Small intestine (tissue), 16 donors: ENCODE measurements at places on chromosomes 13 and 19. TPM values are rescaled to one million over a fixed set of nuclear protein-coding genes. Genes with fewer than 3 reads are reported as not detected.

USE1 gene
- polyA plus RNA-seq = 31.7 TPM

GRCh38 chr19:28472843-28473242 lies 740.1 kb downstream of the UQCRFS1 start:
- DNase-seq = no peak
- no peaks in the 10 kb centered on the region for H3K36me3 ChIP-seq
- peaks cover 4% of the 10 kb centered on the region for H3K4me1 ChIP-seq
- no peak overlapping the region for H3K27ac ChIP-seq
- H3K4me3 ChIP-seq = no peak overlapping the region

DCLK1 gene
- 0.95 TPM for polyA plus RNA-seq

- H3K36me3 ChIP-seq = peaks cover 17% of the 10 kb centered on the region
- no peaks in the 10 kb centered on the region for H3K27me3 ChIP-seq
- H3K4me1 ChIP-seq = peaks cover 11% of the 10 kb centered on the region
Observed at GRCh38 chr19:18321734-18322102, 1.2 kb downstream of the LSM4 start.

ATP4A gene
- polyA plus RNA-seq = 0.36 TPM

GRCh38 chr19:7478173-7478842 lies 10.5 kb downstream of the PEX11G start:
- H3K4me3 ChIP-seq = no peak overlapping the region
- DNase-seq = no peak
- peaks cover 6% of the 10 kb centered on the region for H3K4me1 ChIP-seq
- no peaks in the 10 kb centered on the region for H3K36me3 ChIP-seq
- H3K27ac ChIP-seq = no peak overlapping the region
- no peaks in the 10 kb centered on the region for H3K27me3 ChIP-seq

PPM1N gene
- polyA plus RNA-seq = 1.8 TPM

DNA sequence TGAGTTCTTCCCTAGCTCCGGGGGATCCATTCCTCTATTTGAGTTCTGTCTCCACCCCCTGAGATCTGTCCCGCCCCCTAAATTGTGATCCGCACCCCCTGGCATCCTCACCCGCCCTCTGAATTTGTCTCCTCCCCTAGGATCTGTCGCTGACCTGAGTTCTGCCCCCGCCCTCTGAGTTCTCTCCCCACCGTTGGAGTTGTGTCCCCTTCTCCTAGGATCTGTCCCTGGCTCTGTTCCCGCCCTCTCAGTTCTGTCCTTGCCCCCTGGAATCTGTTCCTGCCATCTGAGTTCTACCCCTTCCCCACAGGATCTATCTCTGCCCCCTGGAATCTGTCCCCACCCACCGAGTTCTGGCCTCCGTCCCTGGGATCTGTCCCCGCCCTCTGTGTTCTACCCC lies 1.0 kb upstream of the SLC17A7 start:
- H3K4me1 ChIP-seq = no peaks in the 10 kb centered on the region
- H3K27me3 ChIP-seq = peaks cover 3% of the 10 kb centered on the region
- DNase-seq = no peak

NCR1 gene
- polyA plus RNA-seq = not detected

DNA sequence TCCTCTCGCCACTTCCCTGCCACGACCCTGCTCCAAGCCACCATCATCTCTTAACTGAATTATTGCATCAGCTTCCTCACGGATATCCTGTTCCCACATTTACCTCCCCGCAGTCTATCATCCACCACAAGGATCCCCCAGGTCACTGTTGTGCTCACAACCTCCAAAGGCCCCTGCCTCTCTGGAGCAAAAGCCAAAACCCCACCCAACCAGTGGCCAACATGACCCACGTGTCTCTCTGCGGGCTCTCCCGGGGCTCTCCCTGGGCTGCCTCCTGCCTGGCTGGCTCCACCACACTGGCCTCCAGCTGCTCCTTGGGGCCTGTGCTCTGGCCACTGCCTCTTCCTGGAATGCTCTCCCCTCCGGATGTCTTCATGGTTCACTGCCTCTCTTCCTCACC lies 809.3 kb downstream of the UQCRFS1 start:
- H3K4me3 ChIP-seq = no peak overlapping the region
- H3K36me3 ChIP-seq = no peaks in the 10 kb centered on the region
- no peaks in the 10 kb centered on the region for H3K27me3 ChIP-seq
- H3K27ac ChIP-seq = no peak overlapping the region
- no peak for DNase-seq

LGALS7B gene
- 5.4 TPM for polyA plus RNA-seq

DNA sequence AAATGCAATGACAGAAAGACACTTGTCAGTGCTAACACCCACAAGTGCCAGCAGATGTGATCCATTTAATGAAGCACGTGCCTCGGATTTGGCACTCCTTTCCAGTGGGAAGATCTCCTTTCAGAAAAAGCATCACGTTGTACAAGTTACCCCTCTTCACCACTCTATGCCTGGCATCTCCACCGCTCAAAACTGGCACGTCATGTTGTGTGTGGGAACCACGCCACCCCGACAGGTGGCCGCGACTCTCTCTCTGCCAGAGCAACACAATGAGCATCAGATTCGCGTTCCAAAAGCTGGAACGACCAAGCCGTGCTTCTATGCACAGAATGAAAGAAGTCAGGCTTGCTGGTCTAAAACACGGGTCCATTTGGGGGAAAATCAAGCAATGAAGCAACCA lies 24.3 kb downstream of the TMTC4 start:
- no peaks in the 10 kb centered on the region for H3K27me3 ChIP-seq
- DNase-seq = no peak
- H3K36me3 ChIP-seq = peaks cover 7% of the 10 kb centered on the region
- H3K27ac ChIP-seq = no peak overlapping the region
- H3K4me1 ChIP-seq = no peaks in the 10 kb centered on the region

TEX29 gene
- 0.15 TPM for polyA plus RNA-seq

GRCh38 chr19:16088351-16089009 lies 12.2 kb downstream of the TPM4 start:
- H3K4me3 ChIP-seq = no peak overlapping the region
- H3K27me3 ChIP-seq = no peaks in the 10 kb centered on the region
- no peak for DNase-seq
- peaks cover 25% of the 10 kb centered on the region for H3K4me1 ChIP-seq
- peaks cover 21% of the 10 kb centered on the region for H3K36me3 ChIP-seq
- peak overlapping the region; percentile 42 for H3K27ac ChIP-seq

ZGLP1 gene
- 9.5 TPM for polyA plus RNA-seq

B3GNT8 gene
- polyA plus RNA-seq = 70.2 TPM

- no peaks in the 10 kb centered on the region for H3K4me1 ChIP-seq
- H3K4me3 ChIP-seq = no peak overlapping the region
- DNase-seq = no peak
- peaks cover 74% of the 10 kb centered on the region for H3K36me3 ChIP-seq
- no peaks in the 10 kb centered on the region for H3K27me3 ChIP-seq
Observed at GRCh38 chr13:112818698-112819045, 128.8 kb downstream of the ATP11A start.

- H3K27me3 ChIP-seq = no peaks in the 10 kb centered on the region
- no peak for DNase-seq
- H3K4me1 ChIP-seq = no peaks in the 10 kb centered on the region
- no peak overlapping the region for H3K4me3 ChIP-seq
Observed at GRCh38 chr13:30033681-30034457, 183.5 kb upstream of the UBL3 start.

SHISA7 gene
- 0.12 TPM for polyA plus RNA-seq

GRCh38 chr13:49521224-49521623 lies 25.5 kb downstream of the PHF11 start:
- peaks cover 4% of the 10 kb centered on the region for H3K36me3 ChIP-seq
- H3K4me3 ChIP-seq = no peak overlapping the region
- DNase-seq = no peak

GPR18 gene
- polyA plus RNA-seq = not detected

- H3K4me1 ChIP-seq = no peaks in the 10 kb centered on the region
- DNase-seq = peak; percentile 48
- H3K4me3 ChIP-seq = no peak overlapping the region
- no peak overlapping the region for H3K27ac ChIP-seq
- H3K36me3 ChIP-seq = no peaks in the 10 kb centered on the region
- H3K27me3 ChIP-seq = peaks cover 29% of the 10 kb centered on the region
Observed at GRCh38 chr19:4583961-4584669, 24.6 kb upstream of the SEMA6B start.

GRCh38 chr19:28710278-28710677 lies 502.7 kb downstream of the UQCRFS1 start:
- no peaks in the 10 kb centered on the region for H3K27me3 ChIP-seq
- no peaks in the 10 kb centered on the region for H3K36me3 ChIP-seq
- peak; percentile 58 for DNase-seq
- no peak overlapping the region for H3K27ac ChIP-seq
- H3K4me3 ChIP-seq = no peak overlapping the region

DNA sequence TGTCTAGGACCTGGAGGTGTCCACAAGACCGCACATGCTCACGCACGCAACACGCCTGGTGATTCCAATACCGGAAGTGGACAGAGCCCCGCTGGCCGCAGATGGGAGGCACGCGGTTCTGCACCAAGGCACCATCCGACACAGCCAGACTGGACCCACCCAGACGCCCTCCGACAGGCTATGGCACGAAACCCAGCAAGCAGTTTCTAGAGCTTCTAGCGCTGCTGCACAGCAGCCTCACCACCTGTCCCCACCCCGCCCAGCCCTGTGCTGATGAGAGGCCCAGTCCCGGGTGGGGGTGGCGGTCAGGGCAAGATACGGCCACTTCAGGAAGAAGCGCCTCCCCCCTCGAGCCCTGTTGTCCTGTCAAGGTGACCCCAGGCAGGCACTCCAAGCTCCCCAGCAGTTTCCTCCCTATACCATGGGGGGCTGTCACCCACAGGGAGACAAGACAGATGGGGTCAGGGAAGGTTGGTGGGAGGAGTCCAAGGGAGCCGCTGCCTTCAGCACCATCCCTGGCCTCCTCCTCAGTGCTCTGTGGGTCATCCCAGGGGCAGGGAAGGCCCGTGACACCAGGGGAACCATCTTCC lies 11.3 kb downstream of the LSM4 start:
- H3K27ac ChIP-seq = peak overlapping the region; percentile 84
- peaks cover 4% of the 10 kb centered on the region for H3K36me3 ChIP-seq
- DNase-seq = peak; percentile 66
- no peak overlapping the region for H3K4me3 ChIP-seq

FBXO27 gene
- 16.6 TPM for polyA plus RNA-seq

DNA sequence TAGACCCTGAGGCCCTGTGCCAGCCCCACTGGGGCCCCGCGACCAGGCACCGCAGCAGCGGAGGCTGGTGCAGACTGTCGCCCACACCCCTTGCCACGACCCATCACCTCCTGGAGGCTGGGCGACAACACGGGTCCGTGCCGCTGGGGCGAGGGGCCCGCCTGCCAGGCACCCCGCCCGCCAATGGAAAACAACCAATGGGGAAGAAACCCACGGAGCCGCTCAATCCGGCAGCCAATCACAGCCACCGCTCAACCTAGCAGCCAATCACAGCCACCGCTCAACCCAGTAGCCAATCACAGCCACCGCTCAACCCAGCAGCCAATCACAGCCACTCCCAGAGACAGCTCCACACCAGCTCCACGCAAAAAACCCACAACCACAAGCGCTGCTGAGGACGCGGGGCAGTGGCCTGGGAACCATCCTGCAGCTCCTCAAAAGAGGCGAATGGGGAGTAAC lies 29.7 kb downstream of the GPX4 start:
- no peak overlapping the region for H3K4me3 ChIP-seq
- H3K4me1 ChIP-seq = peaks cover 3% of the 10 kb centered on the region
- peak; percentile 60 for DNase-seq
- H3K36me3 ChIP-seq = no peaks in the 10 kb centered on the region
- peak overlapping the region; percentile 99 for H3K27ac ChIP-seq
- no peaks in the 10 kb centered on the region for H3K27me3 ChIP-seq

GRCh38 chr13:34654203-34654602 lies 287.9 kb upstream of the NBEA start:
- no peaks in the 10 kb centered on the region for H3K36me3 ChIP-seq
- no peak overlapping the region for H3K27ac ChIP-seq
- H3K4me3 ChIP-seq = no peak overlapping the region
- DNase-seq = no peak

MISP gene
- 189 TPM for polyA plus RNA-seq

C19orf85 gene
- not detected for polyA plus RNA-seq

GNG8 gene
- polyA plus RNA-seq = not detected

- no peaks in the 10 kb centered on the region for H3K27me3 ChIP-seq
- no peak for DNase-seq
- peaks cover 35% of the 10 kb centered on the region for H3K36me3 ChIP-seq
- H3K4me3 ChIP-seq = no peak overlapping the region
- H3K4me1 ChIP-seq = no peaks in the 10 kb centered on the region
- H3K27ac ChIP-seq = no peak overlapping the region
Observed at GRCh38 chr19:34393031-34393430, 11.2 kb upstream of the PDCD2L start.

GRCh38 chr13:99601535-99601934 lies 100.3 kb downstream of the TM9SF2 start:
- no peak overlapping the region for H3K27ac ChIP-seq
- no peaks in the 10 kb centered on the region for H3K27me3 ChIP-seq
- no peak for DNase-seq
- peaks cover 8% of the 10 kb centered on the region for H3K4me1 ChIP-seq
- H3K4me3 ChIP-seq = no peak overlapping the region

DNA sequence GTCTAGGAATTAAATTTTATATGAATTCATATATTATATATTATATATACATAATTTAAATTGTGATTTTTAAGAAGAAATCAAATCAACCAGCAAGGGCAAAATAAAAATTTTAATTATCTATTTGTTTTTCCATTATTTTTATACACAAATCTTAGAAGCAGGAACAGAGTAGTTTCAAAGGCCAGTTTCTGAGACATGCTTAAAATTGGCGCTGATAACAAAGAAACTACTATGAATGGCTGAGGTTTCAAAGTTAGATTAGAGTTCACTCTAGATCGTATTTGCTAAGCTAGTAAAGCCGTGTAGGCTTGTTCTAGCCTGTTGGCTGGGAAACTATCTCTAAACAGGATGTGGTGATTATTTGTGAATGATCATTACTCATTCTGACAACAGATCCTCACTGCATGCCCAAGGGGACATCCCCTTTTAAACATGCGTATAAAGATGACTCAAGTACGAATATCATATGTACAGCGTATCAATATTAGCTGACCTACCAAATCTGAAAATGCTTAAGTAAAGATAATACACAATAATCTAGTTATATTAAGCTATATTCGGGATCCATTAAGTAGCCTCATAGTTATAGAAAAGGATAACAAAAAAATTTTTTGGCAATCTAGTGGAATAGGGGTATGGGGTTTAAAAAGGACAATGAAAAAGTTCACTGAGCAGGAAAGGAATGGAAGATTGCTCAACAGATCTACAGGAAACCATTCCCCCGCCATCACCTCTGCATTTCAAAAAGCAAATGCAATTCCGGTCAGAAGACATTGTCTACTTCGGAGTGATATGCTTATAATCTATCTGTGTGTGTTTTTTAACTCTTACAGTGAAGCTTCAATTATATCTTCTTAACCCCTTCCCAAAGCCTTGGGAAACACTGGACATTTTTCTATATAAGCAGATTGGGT lies 150.1 kb downstream of the SHISA2 start:
- H3K4me1 ChIP-seq = peaks cover 8% of the 10 kb centered on the region
- H3K27ac ChIP-seq = no peak overlapping the region
- H3K36me3 ChIP-seq = no peaks in the 10 kb centered on the region
- no peak overlapping the region for H3K4me3 ChIP-seq

DNA sequence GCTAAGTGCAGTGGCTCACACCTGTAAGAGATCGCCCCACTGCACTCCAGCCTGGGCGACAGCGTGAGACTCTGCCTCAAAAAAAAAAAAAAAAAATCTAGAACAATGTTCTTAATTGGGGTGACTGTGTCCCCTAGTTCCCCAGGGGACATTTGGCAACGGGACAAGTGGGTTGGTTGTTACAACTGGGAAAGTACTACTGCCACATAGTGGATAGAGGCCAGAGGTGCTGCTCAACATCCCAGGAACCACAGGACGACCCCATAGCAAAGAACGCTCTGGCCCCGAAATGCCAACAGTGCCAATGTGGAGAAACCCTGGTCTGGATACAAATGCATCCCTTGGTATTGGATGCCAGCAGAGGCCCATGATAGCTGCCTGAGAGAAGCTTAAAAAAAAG lies 11.8 kb downstream of the NLRP12 start:
- no peak for DNase-seq
- H3K27ac ChIP-seq = no peak overlapping the region
- H3K4me1 ChIP-seq = no peaks in the 10 kb centered on the region
- H3K4me3 ChIP-seq = no peak overlapping the region
- no peaks in the 10 kb centered on the region for H3K27me3 ChIP-seq
- H3K36me3 ChIP-seq = no peaks in the 10 kb centered on the region

C19orf18 gene
- polyA plus RNA-seq = not detected
